ENCODE measurements at places on chromosomes 2 and 18.

DNA sequence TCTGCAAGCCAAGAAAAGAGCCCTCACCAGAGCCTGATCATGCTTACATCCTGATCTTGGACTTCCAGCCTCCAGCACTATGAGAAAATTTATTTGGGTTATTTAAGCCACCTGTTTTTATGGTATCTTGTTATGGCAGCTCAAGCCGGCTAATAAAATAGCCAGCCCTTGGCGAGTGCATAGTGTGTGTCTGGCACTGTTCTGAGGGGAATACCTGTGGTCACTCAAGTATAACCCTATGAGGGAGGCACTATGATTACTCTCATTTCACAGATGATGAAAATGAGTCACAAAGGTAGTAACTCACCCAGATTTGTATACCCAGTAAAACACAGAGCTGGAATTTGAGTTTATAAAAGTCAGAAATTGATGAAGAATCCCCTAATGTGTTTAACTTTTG, 556.9 kb upstream of the SETBP1 start:
- DNase-seq = no peak

- DNase-seq = no peak
These were observed 30.4 kb upstream of the C2orf66 start for GRCh38 chr2:196839574-196839973.

GRCh38 chr18:80112624-80113248, 3.7 kb downstream of the ADNP2 start:
- no peak for DNase-seq

DNA sequence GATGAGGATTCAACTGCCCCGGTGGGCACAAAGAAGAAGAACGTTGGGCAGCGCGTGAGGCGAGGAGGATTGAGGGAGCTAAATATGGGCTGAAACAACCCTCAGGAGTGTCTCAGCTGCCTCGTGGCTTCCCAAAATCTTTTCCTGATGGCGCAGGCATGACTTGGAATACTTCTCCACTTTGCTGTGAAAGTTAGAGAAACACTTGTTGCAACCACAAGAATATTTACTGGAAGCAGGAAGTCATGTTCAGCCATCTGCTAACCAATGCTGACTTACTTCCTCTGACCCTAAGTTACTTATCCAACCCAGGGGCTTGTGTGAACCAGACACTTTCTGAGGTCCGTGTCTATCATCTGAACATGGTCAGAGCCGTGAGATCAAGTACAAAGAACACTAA, 148.8 kb downstream of the ARL4C start:
- DNase-seq = no peak

GRCh38 chr18:64936671-64937070, 787.8 kb upstream of the LINC00305 start:
- no peak for DNase-seq

DNA sequence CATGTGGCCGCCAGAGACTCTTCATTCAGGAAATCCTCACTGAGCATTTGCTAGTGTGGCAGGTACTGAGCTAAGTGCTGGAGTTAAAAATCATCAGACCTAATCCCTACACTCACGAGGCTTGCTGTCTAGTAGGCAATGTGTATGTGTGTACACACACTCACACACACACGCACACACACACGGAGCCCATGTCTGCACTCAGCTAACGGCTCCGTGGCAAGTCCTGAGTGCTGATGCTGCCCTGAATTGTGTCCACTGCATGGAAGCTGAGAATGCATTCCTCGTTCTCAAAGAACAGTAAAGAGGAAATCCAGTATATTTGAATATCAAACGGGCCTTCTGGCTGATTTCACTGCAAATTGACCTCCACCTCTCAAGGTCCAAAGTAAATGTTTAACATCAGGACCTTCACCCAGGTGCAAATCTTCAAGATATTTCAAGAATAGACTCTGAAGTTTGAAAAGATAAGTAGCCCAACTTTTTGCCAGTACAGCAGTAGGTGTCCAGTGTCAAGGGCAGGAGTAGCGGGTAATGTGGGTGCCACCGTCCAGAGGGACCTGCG, 136.1 kb upstream of the TTC39C start:
- no peak for DNase-seq

- DNase-seq = no peak
These were observed 51.8 kb downstream of the LIMS1 start for GRCh38 chr2:108586116-108586515.

DNA sequence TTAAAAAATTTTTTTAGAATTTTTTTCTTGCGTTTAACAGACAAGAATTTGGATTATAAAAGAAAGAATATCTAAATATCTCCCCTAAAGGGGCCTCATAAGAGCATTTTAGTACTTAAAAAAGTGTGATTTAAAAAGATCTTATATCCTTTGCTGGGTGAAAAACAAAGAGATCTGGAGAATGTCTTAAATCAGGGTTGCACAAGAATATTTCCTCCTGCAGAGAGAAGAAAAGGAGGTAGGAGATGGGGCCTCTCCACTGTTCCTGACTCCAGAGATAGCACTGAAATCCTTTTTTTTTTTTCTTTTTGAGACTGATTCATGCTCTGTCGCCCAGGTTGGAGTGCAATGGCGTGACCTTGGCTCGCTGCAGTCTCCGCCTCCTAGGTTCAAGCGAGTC, 68.5 kb upstream of the OSR1 start:
- no peak for DNase-seq

DNA sequence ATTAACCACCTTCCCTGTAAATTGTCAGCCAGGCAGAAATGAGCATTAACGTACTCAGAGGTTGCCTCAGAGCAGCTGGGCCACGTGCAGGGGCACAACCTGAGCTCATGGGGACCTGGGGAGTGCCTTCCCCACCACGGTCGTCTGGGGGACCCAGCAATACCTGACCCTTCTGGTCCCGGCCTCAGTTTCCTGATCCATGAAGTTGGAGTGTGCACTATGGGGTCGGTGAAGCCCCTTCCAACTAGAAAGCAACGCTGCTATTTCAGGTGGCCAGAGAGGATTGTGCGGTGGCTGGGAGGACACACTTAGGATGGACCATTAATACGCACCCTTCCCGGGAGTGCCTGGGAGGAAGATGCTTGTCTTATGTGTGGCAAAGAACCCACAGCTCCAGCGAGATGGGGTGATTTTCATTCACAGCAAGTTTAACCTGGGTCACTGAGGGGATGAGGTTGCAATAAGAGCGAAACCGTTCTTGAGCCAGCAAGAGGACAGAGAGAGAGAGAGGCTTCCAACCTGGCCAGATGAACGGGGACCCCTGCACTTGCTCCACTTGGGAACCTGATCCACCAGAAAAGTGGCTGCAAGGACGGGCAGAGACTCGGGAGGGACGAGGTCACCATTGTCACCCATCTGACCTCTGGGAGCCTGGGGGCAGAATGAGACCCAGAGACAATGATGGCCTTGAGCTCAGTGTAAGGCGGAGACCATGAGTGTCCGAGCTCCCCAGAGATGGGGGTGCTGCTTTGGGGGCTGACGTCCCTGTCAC, 36.2 kb downstream of the NGEF start:
- DNase-seq = no peak

- no peak for DNase-seq
These were observed 347.7 kb downstream of the LPIN1 start for GRCh38 chr2:12094134-12094533.

DNA sequence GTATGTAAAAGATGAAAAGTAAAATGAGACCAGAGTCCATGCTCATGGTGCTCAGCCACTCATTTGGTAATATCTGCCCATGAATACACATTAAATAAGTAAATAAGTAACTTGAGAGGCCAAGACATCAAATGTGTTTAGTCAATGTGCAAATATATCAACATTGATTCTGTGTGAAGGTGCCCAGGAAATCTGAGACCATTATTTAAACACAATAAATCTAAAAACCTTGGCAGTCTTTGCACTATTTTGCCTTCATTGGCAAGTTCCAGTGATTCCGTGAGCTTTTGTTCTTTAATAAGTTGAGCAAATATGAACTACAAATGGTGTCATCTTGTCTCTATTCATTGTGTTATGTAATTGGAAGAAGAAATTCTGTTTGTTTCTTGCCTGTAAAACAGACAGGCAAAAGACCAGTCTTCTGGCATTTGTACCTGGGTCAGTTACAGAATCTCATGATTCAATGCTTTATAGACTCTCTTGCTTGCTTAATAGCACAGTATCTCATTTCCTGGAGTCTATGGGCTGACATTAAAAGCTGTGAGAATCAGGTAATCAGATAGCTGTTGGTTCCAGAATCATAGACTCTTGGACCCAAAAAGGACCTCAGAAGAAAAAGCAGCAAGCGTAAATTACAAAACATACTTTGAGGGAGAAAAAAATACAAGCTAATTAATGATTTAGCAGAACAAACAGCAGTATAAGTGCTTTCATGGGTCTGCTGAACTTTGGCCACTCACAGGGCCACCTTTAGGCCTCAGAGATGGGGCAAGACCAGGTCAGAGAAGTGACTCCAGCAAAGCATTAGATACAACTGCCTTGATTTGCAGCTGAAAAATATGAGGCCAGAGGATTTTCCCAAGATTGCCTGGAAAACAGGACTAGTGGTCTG, 20.0 kb upstream of the SERPINB3 start:
- no peak for DNase-seq

Data from activated CD4-positive, alpha-beta T cell treated with anti-CD3 and anti-CD28 coated beads for 48 hours (primary cell).